Effector CD4-positive, alpha-beta T cell (primary cell): ENCODE measurements at places on chromosomes 1 and 21.

DNA sequence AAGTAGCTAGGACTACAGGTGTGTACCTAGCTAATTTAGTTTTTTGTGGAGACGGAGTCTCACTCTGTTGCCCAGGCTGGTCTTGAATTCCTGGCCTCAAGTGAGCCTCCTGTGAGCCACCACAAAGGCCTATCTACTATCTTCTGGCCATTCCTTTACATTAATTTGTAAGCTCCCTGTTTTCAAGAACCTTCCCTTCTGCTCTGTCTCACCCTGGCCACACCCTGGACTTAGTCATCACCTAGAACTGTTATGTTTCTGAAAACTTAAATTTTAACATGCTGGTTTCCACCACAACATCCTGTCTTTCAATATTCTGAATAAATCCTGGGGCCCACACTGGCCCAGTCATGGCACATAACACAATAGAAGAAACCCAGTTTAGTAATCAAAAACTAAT is 4.9 kb upstream of the B4GALT3 start:
- DNase-seq, result peak; percentile 41

DNA sequence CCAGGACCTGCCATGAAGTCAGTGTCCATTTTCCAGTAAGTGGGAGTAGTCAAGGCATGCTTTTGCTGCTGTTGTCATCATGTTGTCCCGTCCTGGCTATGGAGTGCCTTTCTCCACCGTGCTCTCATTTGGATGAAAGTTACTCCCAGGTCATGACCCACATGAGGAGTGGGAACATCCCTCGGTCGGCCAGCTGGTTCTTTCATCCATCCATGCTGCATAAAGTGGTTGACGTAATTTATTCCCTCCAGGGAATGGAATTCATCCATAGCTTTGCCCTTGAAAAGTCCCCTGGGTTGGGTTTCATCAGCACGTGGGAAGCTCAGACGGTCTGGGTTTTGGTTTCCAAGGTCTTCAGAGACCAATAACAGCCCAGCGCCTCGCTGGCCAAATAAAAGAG is 11.6 kb downstream of the PLA2G2A start:
- no peak for DNase-seq

DNA sequence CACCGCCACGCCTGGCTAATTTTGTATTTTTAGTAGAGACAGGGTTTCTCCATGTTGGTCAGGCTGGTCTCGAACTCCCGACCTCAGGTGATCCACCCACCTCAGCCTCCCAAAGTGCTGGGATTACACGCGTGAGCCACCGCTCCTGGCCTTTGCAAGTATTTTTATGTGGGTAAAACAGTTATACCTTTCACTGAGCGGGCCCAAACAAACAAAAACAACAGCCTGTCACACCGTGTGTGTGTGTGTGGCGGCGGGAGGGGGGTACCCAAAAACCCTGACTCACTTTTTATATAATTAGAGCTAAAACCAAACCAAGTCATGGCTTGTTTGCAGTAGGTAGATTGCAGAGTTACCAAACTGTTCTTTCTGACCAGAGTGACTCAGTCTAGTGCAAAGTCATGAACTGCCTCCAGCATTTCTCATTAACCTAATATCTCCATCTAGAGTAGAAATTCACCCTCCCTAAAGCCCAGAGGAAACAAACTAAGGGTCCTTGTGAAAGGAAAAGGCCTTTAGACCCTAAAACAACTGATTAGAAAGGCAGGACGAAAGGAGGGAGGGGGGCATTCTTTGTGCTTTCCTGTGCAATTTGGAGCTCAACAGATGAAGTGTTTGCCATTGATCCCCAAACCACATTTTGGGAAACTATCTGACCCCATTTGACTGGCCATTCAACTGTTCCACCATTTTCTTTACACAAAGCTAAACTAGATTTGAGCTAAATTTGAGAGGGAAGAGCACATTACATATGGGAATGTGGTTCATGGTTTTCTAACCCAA is 181.0 kb downstream of the DHRS3 start:
- no peak for DNase-seq

DNA sequence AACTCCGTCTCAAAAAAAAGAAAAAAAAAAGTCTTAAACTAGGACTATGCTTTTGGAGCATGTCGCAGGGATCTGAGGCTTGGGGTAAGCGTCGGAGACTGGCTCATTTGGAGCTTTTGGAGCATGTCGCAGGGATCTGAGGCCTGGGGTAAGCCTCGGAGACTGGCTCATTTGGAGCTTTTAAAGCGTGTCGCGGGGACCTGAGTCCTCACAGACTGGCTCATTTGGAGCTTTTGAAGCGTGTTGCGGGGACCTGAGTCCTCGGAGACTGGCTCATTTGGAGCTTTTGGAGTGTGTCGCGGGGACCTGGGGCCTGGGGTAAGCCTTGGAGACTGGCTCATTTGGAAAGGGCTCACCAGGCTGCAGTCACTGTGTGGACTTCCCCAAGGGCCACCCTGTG is 13.6 kb upstream of the TSPEAR start:
- DNase-seq, result no peak

DNA sequence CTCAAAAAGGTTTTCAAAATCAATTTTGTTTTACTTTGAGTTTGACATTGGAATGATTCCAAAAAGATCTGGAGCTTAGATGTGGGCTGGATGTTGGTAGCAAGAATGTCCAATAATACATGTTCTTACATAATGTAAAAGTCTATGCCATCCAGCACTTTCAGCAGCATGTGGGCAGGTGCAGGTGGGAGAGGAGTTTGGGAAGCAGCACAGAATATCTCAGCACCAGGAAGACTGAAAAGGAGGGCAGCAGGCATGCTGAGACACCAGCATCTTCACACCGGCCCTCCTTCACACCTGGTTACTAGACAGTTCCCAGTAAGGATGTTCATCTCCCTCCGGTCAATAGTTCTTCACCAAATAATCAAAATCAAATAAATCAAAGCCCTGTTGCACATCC is 166.6 kb downstream of the ZBTB18 start:
- DNase-seq, result no peak

DNA sequence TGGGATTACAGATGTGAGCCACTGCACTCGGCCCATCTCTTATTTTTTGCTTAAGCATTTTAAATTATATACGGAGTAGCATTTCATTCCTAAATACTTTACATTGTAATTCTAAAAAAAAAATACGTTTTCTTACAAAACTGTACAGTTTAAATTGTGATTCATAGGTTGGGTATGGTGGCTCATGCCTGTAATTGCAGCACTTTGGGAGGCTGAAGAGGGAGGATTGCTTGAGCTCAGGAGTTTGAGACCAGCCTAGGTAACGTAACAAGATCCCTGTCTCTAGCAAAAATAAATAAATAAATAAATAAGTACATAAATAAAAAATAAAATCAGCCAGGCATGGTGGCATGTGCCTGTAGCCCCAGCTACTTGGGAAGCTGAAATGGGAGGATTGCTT is 24.6 kb downstream of the TBCE start:
- DNase-seq, result no peak

GRCh38 chr1:59738152-59738551 is 76.6 kb upstream of the HOOK1 start:
- no peak for DNase-seq

GRCh38 chr1:53182111-53182593 is 14.5 kb upstream of the CPT2 start:
- DNase-seq, result peak; percentile 77

- DNase-seq, result no peak
Observed at GRCh38 chr1:205920159-205920558, 23.1 kb downstream of the SLC26A9 start.

DNA sequence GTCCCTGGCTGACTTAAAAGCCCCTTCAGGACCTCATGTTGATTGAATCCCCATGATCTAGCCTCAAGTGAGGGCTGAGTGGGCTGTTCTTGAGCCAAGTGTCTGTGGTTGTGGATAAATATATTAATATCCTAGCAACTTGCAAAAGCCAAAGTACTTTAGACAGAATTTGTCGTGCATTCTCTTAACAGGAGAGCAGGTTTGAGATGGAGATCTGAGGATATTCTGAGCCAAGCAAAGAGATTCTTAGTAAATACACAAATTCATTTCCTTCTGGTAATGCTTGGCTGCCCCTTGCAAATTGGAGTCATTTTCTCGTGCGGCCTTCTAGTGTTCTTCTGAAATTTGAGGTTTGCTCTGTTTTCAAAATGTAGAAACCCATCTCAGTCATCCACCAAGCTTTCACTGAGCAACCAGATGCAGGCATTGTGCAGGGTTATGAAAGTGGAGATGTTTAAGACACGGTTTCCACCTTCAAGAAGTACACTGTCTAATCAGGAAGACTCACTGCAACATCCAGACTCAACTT is 242.1 kb upstream of the JUN start:
- DNase-seq, result no peak

- DNase-seq, result no peak
Observed at GRCh38 chr21:18252256-18252655, 7.6 kb downstream of the CHODL start.

DNA sequence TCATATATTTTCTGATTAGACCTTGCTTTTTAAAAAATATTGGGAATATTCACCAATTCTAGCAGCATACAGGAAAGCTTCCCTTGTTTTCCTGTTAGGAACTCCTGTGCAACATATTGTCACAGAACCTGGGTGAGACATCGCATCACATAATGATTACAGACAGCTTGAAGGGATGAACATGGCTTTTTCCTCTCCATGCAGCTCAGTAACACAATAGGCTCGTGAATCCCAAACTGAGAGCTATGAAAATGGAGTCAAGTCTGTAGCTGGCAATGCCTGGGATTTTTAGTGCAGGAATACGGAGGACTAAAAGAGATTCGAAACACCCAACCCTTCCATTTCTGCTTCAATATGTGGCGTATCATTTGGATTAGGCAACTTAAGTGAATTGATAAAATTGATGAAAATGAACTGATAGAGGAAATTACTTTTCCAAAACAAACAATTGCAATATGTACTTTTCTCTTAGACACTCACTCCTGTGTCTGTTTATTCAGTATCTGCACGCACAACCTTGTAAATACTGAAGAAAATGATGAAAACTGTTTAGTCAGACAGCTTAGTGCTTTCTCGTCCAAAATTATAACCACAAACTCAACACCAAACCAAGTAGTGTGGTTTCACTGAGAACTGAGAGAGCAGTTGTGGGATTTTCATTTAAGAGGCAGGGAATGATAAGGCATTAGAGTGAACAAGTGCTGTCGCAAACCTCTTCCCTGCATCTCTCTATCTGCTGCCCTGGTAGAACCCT is 250.4 kb downstream of the PTBP2 start:
- DNase-seq, result no peak

GRCh38 chr1:105909811-105910210 is 1146.7 kb upstream of the PRMT6 start:
- no peak for DNase-seq

DNA sequence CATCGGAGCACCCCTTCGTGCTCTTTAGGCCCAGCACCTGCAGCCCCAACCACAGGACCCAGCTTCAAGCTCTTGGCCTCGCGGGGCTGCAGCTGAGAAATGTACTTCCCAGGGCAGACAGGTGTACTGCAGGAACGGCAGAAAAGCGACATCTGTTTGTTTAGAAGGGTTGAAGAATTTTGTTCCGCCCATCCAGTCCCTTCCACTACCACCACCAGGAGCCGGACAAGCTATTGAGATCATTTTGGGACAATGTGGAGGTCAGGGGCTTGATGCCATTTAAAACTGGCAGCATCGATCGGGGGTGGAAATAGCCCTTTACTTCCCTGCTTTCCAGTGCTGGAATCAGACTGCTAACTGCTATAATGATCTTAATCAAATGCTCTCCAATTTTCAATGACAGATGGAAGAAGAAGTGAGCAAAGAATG is 1.7 kb downstream of the SERTAD4 start:
- DNase-seq, result no peak

DNA sequence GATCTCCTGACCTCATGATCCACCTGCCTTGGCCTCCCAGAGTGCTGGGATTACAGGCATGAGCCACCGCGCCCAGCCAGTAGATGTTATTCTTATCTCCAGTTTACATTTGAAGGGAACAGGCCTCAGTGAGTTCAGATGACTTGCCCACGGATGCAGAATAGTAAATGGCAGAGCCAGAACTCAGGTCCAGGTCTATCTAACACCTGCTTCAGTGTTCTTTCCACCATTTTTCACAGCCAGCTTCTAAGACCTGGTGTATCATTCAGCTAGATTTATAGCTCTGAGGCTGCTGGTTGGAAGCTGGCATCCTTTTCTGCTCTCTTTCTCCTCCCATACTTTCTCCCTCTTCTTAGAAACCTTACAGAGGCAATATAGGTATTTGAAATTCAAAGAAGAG is 10.8 kb downstream of the FABP3 start:
- no peak for DNase-seq

GRCh38 chr1:152501704-152502103 is 8.9 kb upstream of the LCE5A start:
- no peak for DNase-seq

DNA sequence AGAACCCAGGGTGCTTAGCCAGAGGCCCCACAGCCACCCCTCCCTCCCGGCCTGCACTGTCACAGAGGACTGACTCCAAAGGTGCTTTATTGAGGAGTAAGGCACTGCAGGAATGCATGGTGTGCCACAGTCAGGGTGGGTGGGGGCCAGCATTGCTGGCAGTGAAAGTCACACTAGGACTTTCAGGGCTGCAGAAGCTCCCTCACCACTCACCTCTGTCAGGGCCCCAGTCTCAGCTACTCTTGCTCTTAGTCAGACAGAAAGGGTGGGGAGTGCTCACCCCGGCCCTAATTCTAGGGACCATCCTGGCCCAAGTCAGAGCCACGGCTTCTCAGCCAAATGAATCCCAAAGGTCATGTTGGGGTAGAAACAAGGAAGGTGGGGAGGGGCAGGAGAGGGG is 19.4 kb downstream of the KNCN start:
- DNase-seq, result no peak

DNA sequence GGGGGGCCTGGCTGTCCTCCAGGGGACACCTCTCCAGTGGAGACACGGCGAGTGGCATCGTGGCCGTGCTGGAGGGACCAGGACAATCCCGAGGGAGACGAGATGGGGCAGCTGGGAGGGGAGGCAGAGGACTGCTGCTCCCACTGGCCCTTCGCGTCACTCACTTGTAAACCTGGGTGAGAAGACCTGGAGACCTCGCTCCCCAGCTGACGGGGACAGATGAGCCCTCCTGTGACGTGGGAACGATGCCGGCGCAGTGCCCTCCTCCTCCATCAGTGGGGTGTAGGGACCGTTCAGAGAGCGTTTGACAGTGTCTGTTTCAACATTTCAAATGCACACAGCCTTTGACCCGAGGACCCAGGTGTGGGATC is 4.6 kb downstream of the SPATC1L start:
- DNase-seq, result no peak
